T-cell (primary cell): ENCODE measurements at places on chromosomes 11 and 22. TPM values are rescaled to one million over a fixed set of nuclear protein-coding genes. Genes with fewer than 3 reads are reported as not detected.

- DNase-seq, result no peak
Measured at GRCh38 chr11:46051102-46051501, 70.2 kb downstream of the PHF21A start.

GRCh38 chr11:6646071-6646470 is 9.5 kb downstream of the DCHS1 start:
- no peak for DNase-seq

DNA sequence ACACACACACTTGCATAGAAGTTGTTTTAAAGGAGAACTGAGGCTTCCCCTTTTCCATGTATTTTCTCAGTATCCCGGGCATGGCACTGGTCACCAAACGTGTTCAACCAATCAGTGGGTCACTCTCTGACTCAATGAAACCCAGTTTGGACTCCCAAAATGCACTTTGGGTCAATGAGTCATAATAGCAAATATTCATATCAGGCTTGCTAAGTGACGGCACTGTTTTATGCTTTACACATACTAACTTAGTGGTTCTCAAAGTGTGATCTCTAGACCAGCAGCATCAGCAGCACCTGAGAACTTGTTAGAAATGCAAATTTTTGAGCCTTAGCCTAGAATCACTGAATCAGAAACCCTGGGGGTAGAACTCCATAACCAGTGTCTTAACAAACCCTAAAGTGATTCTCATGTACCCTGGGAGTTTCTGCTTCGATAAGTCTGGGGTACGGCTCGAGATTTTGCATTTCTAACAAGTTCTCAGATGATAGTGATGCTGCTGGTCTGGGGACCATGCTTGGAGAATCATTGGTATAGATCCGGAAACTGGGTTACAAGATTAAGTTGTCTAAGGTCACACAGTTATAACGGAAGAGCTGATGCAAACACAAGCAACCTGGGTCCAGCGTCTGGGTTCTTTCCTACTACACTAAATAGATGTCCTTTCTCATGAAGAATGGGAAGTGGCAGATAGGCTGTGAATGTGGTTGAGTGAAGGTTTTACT is 35.6 kb downstream of the ETS1 start:
- DNase-seq, result no peak

- no peak for DNase-seq
Measured at GRCh38 chr11:10673501-10674062, 20.0 kb downstream of the IRAG1 start.

The MPEG1 gene
- total RNA-seq, result 1.4 TPM
